DND-41 (cell line): ENCODE measurements at places on chromosomes 2 and 18.

DNA sequence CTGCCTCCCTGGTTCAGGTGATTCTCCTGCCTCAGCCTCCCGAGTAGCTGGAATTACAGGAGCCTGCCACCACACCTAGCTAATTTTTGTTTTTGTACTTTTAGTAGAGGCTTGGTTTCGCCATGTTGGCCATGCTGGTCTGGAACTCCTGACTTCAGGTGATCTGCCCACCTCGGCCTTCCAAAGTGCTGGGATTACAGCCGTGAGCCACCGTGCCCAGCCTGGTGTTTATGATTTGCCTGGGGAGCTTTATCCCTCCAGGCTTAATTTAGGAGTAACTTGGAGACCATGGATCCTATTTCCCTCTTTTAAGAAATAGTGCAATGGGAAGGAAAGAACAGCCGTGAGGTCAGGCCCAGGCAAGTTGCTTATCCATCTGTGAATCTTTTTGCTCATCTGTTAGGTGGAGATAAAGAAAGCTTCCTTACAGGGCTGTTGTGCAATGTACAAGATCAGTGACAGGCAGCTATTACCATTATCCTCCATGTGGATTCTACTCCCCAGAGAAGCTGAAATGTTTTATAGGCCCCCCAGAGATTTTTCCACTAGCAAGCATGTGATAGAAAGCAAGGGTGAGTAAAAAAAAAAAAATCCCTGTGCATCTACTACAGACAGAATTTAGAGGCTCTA, 104.9 kb upstream of the MGAT5 start:
- no peak for DNase-seq

GRCh38 chr2:166784296-166784946, 103.9 kb upstream of the XIRP2 start:
- DNase-seq = no peak

DNA sequence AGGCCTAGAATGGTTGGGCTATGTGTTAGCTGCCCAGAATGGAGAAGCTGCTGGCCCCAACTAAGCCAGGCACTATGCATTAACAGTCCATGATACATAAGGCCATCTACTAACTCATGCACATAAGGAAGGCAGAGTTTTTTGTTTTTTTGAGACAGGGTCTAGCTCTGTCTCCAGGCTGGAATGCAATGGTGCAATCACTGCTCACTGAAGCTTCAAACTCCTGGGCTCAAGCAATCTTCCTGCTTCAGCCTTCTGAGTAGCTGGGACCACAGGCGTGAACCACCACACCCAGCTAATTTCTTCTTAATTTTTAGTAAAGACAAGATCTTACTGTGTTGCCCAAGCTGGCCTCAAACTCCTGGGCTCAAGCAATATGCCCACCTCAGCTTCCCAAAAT, 37.6 kb downstream of the GPR45 start:
- no peak for DNase-seq

GRCh38 chr2:224573724-224574123, 11.4 kb downstream of the CUL3 start:
- DNase-seq = no peak

DNA sequence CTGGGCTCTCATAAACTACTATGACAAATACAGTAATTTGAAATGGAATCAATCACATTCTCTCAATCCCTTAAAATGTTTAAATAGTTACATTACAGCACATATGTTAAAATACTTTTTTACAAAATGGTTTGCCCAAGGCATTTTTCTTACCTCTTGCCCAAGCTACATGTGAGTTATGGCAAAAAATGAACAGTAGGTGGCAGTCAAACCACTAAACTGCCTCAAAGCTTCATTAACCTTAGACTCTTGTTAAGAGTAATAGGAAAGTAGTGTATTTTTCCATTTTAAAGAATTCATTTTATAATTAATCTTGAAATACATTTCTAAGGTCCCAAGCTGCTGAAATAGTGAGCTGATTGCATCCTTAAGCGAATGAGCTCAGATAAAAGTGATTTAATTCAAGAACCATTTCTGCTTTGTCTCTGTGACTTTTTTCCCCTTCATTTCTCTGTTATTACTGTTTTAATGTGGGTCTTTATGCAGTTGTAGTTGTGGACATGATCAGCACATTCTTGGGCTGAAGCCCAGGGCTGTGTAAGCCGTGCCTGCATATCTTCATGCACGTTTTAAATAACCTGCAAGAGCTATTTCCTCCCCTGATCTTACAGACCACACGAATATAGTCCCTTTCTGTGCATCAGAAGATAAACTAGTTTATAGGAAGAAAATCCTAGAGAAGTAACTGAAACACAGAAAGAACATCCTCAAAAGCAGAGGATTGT, 311.8 kb downstream of the LNPK start:
- peak; percentile 55 for DNase-seq

DNA sequence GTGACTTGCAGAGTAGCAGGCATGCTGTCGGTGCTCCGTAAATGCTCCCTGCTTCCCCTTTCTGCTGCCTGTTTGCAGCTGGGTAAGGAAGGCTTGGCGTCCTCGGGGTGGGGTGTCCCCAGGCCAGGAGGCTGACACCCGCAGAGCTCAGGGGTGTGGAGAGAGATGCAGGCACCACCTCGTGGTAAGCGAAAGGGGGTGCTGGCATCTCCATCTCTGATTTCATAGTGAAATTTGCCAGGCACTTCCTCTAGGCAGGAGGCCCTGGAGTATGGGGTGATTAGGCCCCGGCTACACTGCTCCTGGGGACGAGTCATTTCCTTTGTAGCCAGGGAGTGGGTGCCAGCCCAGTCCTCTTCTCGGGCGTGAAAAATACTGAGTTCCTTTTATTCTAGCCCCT, 160.4 kb downstream of the KLHL29 start:
- no peak for DNase-seq

GRCh38 chr18:74731097-74731496, 133.4 kb downstream of the ZNF407 start:
- DNase-seq = no peak

- peak; percentile 62 for DNase-seq
Measured at GRCh38 chr2:29012211-29012681, 31.1 kb downstream of the TOGARAM2 start.

DNA sequence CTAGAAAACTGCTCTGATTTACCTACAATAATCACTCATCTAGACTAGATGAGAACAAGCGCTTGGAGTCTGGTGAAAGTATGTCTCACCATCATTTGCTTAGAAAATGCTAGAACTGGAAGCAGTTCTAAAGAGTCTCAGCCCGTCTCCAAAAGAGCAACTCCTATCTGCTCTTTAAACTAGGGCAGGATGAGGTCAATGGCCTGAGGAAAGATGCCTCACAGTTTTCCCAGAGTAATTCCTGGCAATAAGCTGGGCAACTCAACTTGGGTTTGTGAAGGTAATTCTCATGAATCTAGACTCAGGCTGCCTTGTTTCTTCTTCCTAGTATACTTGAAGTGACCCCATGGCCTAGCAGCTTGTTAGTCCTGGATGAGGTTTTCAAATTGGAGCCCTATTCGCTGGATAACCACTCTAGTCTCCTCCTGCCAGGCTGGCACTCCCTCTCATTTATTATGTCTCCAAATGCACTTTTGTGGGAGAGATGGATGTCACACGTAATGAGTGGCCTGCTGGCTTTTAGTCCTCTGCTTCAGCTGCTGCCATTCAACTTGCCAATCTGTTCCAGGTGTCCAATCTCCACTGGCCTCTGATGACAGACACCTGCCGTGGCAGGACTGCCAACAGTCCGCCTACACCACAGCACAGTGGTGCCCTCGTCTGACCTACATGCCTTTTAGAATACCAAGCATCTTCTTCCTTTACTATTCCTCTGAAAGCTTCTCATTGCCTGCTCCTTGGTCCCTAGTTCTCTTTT, 80.9 kb downstream of the CABYR start:
- no peak for DNase-seq

GRCh38 chr2:20212459-20212870, 12.5 kb downstream of the SDC1 start:
- no peak for DNase-seq
